ENCODE measurements at places on chromosomes 2 and 18. TPM values are rescaled to one million over a fixed set of nuclear protein-coding genes. Genes with fewer than 3 reads are reported as not detected.
A peak's percentile ranks its signal among the peaks of the same experiment; 100 is the strongest.

- DNase-seq = peak; percentile 5
Observed at GRCh38 chr2:48414980-48415835, 114.7 kb upstream of the STON1 start.

DNA sequence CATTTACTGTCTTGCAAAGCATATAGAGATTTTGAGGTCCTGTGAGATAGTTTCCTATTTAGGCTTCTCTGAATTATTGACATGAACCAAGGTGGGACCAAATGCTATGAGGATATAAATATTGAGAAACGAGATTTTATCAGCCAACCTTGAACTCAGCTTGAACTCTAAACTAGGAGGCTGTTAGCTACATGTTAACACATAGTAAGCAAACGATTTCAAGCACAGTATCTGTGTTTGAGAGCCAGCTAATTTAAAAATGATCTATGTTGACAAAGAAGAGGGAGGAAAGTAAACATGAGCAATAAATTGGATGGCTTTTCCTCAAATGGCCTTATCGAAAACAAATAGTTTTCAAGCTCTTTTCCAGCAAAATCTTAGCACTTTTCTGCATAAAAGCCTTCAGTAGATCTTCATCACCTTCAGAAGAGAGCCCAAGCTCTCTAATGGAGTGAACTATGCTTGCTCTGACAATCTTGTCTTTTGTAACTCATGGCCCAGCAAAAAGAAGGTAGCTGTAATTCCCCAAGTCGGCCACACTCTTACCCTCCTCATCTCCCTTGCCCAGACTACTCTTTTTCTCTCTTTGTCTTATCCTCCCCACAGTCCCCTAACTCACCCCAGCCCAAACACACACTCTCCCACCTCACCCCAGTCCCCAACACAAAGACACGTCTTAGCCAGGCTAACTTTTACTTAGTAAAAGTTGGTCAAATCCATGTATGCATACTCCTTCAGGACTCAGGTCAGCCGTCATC, 14.7 kb downstream of the CD28 start:
- no peak for DNase-seq

DNA sequence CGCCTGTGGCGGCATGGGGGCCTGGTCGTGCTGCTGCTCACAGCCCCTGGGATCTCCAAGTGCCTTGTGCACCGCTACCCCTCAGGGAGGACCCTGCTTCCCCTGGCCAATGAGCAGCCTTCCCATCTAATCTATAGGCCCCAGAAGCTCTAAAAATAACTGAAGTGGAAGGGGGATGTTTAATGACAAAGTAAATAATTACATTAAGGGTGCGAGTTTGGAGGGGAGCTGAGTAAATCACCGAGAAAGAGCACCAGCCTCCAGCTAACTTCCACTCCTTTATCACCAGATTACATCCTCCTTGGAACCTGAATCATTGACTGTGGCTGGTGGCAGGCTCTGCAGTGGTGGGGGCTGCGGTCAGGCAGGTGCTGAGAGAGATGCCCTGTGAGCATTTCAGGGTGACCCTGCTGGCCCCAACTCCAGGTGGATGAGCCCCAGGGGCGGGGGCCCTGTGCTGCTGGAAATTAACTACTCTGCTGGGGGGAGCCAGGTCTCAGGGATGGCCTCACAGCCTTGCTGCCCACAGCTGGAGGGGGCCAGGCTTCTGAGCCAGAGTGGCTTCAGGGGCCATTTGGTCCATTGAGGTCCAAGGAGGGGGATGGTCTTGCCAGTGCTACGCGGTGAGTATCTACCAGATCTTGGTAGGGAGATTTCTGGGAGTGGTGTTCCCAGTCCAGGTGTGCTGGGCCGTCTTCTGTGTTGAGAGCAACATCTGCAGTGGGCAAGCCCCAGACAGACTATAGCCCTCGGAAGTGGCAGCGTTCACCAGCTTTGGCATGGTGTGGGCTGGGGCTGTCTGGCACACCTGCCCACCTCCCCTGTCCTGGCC, 74.2 kb downstream of the GLI2 start:
- DNase-seq = no peak

Gene DLX2
- total RNA-seq = under 0.01 TPM

Gene BOLL
- total RNA-seq = not detected

Gene PKP4
- total RNA-seq = 43.7 TPM

GRCh38 chr18:22346953-22347605, 70.6 kb downstream of the CTAGE1 start:
- peak; percentile 14 for DNase-seq

GRCh38 chr18:31102025-31102684, at the start of gene DSC2:
Gene DSC2, minus strand, starts transcription at chr18:31102421. Its CDS starts 450 bp downstream, at chr18:31101971.
- no peak for DNase-seq

GRCh38 chr2:128638341-128639119, 319.9 kb upstream of the HS6ST1 start:
- no peak for DNase-seq

Gene MC5R
- total RNA-seq = not detected

DNA sequence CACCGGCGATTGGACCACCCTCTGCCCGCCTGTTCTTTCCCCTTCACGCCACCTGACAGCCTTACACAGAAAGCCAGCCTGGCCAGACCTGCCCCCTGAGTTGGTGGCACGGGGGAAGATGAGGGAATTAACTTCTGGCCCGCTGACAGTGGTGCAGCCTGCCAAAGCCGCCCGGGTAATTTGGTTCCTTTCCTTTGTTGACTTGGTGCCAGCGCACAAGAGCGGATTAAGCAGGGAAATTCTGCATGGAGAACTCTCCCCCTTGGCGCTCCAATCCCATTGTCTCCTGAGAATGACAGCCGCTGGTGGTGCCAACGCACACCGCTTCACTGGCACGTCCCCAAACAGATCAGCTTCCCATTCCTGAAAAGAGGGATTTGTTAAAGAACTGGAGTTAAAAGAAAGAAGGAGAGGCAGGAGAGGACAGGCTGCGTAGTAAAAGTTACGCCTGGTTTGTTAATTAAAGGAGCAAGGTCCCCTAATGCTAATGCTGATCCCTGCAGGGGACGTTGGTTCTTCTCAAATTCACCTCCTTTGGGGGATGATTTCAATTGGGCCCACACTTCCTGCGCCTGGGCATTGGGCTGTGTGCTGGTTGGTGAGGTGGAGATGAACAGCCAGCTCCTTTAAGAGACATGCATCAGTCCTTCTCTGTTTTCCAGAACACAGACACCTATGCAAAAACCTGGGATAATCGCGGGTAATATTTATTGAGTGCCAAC, 286.8 kb downstream of the MYCN start:
- DNase-seq = peak; percentile 3

- no peak for DNase-seq
Observed at GRCh38 chr2:8648441-8649213, 33.2 kb upstream of the ID2 start.

Gene MC2R
- total RNA-seq = not detected

DNA sequence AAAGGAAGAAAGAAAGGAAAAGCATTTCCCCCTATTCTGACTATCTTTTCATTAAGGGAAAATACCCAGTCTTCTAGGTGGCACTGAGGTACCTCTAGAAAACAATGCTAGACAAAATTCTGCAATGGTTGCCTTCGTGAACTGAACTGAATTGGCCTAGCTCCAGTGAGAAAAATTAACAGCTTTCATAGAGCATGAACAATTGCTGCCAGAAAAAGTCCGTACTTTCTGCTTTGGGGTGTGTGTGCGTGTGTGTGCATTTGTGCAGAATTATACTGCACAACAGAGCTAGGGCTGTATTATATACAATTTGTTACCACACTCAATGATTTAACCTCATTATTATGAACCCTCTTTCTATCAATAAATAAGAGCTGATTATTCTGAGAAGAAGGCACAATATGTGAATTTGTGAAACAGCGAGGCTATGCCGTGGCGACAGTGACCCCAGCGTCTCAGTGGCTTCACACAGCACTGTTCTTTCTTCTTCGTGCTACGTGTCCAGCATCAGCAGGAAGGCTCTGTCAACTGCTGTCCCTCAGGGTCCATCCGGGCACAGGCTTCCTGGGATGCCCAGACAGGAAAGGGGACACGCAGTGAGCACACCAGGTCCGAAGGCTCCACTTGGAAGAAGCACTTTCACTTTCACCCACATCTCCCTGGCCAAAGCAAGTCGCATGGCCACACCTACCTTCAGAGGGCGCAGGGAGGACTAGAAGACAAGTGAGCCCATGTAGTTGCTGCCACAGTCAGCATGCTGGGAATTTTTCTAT, 47.5 kb downstream of the PTGR3 start:
- peak; percentile 69 for DNase-seq

GRCh38 chr2:100274076-100274475, 48.2 kb downstream of the LONRF2 start:
- no peak for DNase-seq

Gene MERTK
- 21.6 TPM for total RNA-seq

DNA sequence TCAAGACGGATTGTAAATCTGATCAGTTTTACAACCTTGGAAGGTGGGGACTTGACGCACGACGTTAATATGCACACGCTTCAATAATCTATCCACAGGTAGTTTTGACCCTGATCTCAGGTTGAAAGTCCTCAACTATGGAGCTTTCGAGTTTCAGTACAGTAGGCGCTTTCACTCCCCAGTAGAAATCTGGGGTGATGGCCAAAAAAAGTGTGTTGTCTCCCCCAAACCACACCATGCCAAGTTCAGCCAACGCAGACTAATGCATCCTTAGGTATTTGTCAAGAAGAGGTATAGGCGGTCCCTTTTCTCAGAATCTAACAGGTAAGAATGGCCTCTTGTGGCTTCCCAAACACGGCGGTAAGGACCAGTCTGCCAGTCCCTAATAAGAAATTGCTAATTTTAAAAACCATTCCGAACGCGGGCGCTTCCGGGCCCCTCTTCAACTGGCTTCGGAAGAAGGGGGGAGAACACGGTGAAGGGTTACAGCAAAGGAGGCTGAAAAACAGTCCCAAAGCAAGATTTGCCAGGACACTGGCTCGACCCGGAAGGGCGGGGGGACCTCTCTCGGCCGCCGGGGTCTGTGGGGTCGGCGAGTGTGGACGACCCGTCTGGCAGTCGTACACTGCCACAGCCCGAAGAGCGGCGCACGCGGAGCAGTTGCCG, 659 bp downstream of the FAM210A start:
- DNase-seq = peak; percentile 4

- DNase-seq = no peak
Observed at GRCh38 chr2:47032773-47033101, 117.1 kb upstream of the MCFD2 start.

GRCh38 chr2:163351143-163351542, 384.7 kb downstream of the FIGN start:
- DNase-seq = no peak

DNA sequence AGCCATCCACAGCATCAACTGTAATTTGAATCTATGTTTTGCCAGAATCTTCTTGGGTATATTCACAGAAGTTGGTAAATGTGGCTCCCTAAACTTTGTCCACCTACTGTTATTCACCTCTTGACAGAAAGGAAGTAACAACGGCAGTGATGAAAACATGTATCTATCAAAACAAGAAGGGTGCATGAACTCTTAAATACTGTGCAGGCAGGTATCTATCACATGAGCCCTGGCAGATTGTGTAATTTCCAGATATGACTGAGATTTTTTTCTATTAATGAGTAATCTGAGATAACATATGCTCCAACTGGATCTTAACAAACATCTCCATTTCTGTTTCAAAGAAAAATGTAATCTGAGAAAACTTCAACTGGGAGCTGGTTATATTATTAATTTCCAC, 36.6 kb downstream of the SFT2D3 start:
- DNase-seq = peak; percentile 38

- no peak for DNase-seq
Observed at GRCh38 chr2:40032650-40033319, 253.7 kb upstream of the THUMPD2 start.

Gene C2orf92
- total RNA-seq = 1.1 TPM

Gene TXNDC2
- total RNA-seq = not detected

Gene SIGLEC15
- under 0.01 TPM for total RNA-seq

- DNase-seq = no peak
Observed at GRCh38 chr2:44137872-44138551, 30.7 kb upstream of the PPM1B start.

DNA sequence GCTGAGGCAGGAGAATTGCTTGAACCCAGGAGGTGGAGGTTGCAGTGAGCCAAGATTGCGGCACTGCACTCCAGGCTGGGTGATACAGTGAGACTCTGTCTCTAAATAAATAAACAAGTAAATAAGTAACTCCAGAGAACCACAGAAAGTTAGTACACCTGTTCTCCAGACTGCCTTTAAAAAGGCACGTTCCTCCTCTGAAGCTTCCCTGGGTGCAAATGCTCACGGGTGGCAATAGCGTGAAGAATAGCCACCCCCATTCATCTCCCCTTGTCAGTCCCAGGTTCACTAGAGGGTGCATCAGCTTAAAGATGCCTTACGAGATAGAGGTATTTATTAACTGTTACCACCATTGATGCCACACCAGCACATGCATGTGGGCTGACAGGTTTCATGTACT, 64.3 kb upstream of the RTN4 start:
- DNase-seq = no peak

DNA sequence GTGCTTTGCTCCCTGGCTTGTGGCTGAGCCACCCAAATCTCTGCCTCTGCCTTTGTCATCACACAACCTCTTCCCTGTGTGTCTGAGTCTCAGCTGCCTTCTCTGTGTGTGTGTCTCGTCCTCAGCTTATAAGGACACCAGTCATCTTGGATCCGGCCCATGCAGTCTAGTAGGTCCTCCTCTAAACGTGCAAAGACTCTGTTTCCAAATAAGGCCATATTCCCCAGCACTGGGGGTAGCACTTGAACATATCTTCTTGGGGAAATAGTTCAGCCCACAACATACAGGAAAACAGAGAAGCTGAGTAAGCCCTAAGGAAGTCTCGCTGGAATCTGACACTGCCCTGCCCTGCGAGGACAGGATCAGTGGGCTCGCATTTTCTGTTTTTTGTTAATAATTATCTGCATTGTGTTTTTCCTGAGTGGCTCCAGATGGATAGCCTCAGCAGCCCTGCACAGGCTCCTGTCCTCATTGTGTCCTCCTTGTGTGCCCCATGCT, 42.1 kb downstream of the MTCL1 start:
- DNase-seq = peak; percentile 80

DNA sequence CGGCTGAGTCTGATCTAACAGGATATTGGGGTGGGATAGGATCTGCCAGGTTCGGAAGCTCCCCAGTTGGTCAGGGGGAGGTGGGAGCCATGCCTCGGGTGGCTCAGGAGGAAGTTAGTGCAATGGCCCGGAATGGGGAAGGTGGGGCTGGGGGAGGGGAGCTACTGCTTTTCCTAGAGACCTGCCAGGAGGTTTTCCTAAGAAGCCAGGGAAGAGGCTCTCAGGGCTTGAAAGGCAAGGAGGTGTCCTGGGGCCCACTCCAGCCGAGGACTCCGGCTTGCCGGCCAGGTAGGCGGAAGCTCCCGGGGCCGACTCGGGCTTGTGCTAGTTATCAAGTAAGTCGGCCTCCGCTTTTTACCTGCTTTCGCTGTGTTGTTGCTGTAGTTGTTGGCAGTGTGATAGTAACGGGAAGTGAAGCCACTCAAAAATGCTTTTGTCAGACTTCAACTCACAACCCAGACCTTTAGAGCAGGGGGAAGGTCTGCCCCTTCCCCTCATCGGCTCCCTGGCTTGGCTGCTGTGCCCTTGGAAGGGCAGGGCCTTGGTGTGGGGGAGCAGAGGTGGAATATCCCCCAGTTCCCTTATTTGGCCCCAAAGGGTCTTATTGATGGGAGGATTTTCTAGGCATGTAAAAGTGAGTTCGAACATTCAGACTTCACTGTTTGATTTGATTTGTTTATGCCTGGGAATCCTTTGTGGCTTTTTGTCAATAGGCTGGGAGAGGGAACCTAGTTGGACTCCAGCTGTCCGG, 5.4 kb downstream of the GDF7 start:
- DNase-seq = no peak

Gene TTC31
- total RNA-seq = 5.4 TPM

GRCh38 chr2:38948995-38949394, 59.3 kb downstream of the ARHGEF33 start:
- DNase-seq = no peak

- no peak for DNase-seq
Observed at GRCh38 chr18:58947136-58947732, 82.6 kb downstream of the ZNF532 start.

Data from lung microvascular endothelial cell (primary cell).